Dorsolateral prefrontal cortex (tissue), 122 donors: ENCODE measurements at places on chromosomes 6 and 20.

- DNase-seq = no peak
These were observed 587.5 kb downstream of the CBLN4 start for GRCh38 chr20:55417836-55418235.

DNA sequence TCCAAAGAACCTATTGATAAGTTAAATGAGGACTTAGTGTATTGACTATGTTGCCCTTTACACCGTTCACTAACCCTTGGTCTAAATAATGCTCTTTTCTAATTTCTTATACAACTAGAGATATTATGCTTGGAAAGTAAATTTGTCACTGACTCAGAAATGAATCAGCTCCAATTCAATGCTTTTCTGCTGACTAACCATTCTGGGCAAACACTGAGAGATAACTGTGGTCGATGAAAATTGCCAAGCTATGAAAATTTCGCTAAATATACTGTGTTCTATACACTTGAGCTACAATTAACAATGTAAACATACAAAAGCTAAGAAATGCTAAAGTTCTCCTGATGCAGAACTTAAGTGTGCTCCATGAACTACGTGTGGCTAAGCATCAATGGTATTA lies 23.1 kb upstream of the FBXO9 start:
- DNase-seq = no peak

- no peak for DNase-seq
These were observed 70.5 kb upstream of the FKBP1C start for GRCh38 chr6:63140692-63141318.

DNA sequence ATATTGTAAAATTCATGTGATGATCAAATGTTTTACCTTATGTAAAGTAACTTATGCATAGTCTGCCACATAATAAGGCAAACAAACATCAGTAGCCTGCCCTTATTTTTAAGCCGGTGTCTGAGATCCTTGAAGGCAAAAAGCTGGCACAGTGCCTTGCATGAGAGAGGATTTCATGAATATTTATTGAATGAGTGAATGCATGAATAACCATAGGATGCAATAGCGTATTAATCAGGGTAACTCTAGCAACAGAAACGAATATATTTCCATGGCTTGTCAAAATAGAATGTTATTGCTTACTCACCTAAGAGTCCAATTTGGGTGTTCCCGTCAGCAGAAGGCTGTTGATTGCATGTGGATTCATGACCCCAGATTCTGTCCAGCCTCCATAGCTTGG lies 34.9 kb downstream of the BTBD3 start:
- DNase-seq = no peak

GRCh38 chr20:61933481-61933950 lies 132.2 kb downstream of the TAF4 start:
- peak; percentile 3 for DNase-seq

DNA sequence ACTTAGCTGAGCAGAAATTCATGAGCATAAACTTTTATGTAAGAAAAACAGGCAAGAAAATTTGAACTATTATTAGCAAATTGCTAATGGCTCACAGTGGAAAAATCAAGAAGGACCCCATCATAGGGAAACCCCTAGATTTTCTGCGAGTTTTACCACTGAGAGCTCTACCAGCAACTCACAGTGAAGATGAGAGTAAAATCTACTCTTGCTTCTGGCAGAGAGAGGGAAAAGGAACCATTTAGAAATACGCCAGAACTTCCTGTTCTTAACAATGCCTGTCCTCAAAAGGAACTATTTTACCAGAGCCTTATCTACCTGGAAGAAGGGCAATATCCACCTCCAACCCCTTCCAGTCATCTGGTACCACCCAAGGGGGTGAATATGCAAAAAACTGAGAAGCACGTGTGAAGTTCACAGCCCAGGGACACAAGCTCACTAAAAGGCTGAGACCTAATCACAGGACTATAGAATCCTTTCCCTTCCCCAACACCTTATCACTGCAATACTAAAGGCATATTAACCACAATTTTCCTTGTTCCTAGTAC lies 34.4 kb upstream of the ASF1A start:
- no peak for DNase-seq

GRCh38 chr20:57930351-57930750 lies 220.5 kb upstream of the PMEPA1 start:
- no peak for DNase-seq

GRCh38 chr6:169723991-169724493 lies 258 bp downstream of the PHF10 start:
- no peak for DNase-seq

DNA sequence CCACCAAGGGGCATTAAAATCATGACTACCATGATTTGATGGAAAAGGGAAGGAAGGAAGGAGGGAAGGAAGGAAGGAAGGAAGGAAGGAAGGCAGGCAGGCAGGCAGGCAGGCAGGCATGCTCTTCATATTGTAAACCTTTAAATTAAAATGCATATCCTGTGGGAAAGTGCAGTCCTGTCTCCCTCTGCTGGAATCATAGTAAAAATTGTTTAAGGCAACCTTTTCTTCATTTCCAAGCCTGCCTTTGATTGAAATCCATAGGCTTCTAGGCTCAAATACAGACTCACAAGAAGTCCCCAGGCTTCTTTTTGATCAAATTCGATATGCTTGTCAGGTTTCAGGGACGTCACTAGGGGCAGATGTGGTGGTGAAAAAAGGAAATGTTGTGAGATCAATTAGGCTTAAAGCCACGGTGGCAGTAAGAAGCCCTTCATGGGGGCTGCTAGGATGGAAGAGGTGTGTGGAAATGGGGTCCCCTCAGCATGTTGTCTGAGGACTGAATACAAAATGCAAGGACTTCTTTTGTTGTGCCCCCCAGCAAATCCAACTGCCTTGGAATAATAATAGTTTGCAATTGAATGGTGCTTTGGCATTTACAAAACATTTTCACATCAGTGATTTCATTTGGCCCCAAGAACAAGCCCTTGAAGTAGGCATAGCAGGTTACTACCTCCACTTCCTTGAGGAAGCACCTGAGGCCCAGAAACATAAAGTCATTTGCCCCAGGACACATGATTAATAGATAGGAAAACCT lies 25.6 kb upstream of the GABRR1 start:
- DNase-seq = no peak

- DNase-seq = no peak
These were observed 11.0 kb upstream of the HINT3 start for GRCh38 chr6:125945378-125946141.

DNA sequence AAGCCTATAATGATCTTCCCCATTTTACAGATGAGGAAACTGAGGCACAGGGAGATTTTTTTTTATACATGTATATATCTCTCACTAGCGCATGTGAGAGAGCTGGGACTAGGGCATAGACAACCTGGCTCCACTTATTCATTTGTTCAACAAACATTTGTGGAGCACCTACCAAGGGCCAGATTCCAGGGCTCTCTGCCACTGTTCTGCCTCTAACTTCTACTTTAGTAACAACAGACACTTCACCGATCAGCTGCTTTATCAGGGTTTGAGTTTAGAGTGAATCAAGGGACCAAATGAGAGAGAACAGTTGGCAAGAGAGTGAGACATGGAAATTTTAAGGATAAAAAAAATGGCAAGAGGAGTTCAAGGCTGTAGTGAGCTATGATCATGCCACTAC lies 7.4 kb downstream of the ADAT2 start:
- DNase-seq = no peak

GRCh38 chr6:112269114-112269513 lies 14.7 kb upstream of the LAMA4 start:
- DNase-seq = no peak

DNA sequence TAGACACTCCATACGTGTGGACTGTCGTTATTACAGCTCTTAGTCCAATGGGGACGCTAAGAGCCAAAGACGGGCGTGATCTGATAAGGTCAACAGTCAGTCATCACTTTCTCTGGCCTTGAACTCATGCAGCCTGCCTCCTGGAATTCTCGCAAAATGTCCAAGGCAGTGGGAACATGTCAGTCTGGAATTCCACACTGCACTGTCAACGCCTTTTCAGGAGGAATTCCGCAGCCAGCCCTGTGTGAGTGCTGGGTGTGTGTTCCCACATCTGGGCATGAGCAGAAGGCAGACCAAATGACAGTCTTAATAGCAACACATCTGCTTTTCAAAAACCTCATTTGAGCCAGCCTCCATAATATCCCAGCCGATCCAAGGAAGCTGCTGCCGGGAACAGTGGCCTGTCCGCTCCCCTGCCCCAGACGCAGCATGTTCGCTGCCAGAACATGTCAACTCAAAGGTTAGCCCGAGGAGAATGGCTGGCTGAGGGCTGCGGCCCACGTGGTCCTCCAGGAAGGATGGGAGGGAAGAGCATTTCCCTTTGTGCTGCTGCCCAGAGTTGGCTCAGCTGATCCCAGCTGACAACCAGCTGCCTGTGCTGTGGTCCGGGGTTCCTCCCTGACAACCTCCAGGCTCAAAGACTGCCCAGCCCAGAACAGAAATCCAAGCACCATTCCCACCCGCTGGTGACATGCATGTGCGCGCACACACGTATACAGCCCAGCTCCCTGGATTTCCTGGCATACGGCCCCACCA lies 103.1 kb downstream of the SULF2 start:
- no peak for DNase-seq

DNA sequence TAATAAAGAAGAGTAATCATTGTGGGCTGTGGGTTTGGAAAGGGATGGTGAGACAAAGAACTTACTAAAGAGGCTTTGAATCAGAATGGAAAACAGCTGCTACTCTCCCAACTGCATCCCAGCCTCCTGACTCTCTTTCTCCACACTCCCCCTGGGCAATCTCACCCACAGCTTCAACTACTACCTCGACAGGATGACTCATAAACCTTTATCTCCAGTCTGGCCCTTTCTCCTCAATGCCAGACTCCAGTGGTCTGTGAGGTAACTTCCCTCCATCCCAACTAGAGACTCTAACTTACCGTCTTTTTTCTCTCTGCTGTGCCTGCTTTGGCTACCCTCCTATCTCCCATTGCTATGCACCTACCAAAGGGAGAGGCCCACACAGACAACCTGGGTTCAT lies 135.3 kb upstream of the RREB1 start:
- DNase-seq = no peak

DNA sequence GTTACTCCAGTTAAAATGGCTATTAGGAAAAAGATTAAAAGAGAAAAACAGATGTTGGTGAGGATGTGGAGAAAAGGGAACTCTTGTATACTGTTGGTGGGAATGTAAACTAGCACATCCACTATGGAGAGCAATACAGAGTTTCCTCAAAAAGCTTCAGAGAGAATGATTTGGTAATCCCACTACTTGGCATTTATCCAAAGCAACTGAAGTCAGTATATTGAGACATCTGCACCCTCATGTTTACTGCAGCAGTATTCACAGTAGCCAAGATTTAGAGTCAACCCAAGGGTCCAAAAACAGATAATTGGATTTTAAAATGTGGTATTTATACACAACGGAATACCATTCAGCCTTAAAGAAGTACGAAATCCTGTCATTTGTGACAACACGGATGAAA lies 469.5 kb downstream of the QKI start:
- no peak for DNase-seq

GRCh38 chr6:22727710-22728109 lies 158.3 kb downstream of the HDGFL1 start:
- no peak for DNase-seq

GRCh38 chr6:155968921-155969320 lies 513.3 kb upstream of the NOX3 start:
- DNase-seq = no peak

DNA sequence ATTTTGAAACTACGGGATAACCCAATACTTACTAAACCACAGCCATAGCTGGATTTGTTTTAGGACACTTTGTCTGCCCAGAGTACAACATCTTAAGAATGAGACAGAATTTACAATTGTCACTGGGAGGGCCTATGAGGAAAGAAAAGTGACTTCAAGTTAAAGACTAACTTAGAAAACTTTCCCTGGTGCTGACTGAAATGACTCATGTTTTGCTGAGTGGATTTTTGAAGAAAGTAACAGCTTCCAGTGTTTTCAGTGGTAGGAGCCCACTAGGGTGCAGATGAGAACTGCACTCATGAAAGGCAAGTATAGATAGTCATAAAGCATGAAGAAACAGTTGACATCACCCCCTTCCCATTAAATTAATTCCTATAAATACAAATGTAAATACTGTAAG lies 988.2 kb upstream of the MAP3K7 start:
- DNase-seq = no peak

DNA sequence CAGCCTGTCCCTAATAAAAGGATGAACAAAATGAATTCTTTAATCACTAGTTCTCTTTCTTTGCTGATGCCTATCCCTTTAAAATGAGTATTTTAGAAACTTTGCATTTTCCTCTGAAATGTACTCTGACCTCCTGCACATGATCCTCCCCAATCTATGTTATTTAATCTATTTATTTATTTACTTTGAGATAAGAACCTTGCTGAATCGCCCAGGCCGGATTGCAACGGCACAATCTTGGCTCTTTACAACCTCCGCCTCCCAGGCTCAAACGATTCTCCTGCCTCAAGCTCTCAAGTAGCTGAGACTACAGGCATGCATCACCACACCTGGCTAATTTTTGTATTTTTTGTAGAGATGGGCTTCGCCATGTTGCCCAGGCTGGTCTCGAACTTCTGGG lies 27.9 kb downstream of the ADTRP start:
- DNase-seq = no peak
